ENCODE measurements at places on chromosomes 7 and 10.

DNA sequence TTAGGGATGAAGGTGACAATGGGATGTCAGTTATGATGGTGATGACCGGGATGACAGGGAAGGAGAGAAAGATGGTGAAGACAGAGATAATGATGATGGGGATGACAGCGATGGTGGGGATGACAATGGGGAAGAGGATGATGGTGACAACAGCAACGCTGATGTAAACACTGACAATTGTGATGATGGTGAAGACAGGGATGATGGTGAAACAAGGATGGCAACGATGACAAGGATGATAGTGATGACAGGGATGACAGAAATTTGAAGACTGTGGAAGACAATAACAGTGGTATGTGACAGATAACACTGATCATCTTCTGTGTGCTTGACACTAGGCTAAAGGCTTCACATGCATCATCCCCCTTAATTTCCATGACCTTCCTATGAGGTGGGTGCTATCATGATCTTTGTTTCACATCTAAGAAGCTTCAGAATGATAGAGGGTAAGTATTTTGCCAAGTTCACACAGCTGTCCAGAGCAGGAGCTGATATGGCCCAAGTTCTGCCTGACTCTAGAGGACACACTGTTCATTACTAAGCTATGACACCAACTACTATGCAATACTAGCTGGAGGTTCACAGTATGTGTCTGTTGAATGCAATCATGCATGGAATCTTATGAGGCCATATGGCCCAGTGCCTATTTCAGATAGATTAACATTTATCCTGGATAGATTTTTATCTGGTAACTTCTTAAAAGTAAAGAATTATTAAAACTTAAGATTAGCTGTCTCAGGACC, 105.6 kb downstream of the RNLS start:
- DNase-seq = no peak

DNA sequence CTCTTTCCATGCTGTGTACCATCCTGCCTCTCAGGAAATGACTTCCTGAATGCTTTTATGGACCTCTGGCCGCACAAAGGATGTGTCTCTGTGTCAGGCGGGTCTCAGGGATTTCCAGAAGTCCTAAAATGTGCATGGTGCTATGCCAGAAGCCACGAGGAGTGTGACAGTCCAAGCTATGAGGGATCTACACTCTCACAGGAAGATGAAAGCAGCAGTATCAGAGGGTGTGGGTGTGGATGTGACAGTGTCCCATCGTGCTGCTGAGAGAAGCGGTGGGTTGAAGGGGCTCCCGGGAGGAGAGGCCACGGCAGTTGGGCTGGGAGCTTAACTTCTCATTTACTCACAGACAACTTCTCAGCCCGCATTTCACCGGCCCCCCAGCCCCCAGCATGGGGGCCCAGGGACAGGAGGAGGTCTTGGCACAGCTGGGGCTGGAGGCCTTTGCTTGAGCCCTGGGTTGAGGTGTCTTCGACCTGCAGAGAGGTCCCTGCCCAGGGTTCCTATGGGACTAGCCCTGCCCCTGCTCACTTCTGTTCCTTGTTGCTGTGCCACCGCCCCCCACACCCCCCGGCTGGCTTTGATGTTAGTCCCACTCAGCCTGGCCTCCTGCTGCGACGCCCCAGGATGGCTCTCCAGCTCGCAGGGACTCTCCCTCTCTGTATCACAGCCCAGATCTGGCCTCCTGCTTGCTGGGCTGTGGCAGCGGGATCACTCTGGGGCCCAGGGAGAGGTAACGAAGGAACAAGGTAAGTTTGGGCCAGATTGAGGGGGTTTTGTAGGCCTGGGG, 30.8 kb upstream of the EMX2 start:
- DNase-seq = no peak

- no peak for DNase-seq
Measured at GRCh38 chr10:111146025-111146640, 69.3 kb downstream of the ADRA2A start.

DNA sequence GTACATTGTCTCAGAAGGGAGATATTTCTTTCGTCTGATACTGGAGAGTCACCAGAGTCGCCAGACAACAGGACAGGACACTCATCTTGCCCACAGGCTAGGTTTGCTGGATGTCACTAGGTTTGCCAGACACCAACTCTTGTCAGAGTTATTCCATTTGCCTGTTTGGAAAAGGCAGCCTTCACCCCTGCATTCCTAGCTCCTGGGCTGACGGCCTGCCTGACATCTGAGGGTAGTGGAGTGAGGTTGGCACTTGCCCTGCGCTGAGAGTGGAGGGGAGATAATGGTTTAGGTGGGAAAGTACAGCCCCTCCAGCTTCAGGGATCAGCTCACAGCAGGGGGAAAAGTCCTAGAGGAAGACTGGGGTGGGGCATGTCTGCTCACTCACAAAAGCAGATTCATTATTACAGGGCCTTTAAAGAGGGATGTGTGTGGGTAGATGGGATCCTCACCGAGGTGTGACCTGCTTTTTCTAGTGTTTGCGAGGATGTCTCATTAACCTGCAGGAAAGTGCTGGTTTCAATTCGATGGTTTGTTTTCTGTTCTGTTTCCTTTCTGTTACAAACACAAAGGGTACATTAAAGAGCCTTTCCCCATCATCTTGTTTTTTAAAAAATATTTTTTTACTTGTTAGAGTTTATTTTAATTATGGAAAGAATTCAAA, 79.3 kb upstream of the TNS3 start:
- DNase-seq = no peak

DNA sequence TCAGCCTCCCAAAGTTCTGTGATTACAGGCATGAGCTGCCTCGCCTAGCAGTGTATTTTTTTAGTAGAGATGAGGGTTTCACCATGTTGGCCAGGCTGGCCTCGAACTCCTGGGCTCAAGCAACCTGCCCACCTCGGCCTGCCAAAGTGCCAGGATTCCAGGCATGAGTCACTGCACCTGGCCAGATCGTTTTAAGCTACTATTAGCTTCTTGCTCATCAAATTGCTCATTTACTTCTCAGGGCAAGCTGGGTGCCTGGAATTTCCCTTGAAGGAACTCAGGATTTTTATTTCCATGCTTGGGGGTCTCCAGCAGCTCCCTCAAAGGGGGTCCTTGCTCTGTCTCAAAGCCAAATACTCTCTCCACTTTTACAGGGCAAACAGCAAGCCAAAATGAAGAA, 798.0 kb upstream of the AUTS2 start:
- DNase-seq = no peak

DNA sequence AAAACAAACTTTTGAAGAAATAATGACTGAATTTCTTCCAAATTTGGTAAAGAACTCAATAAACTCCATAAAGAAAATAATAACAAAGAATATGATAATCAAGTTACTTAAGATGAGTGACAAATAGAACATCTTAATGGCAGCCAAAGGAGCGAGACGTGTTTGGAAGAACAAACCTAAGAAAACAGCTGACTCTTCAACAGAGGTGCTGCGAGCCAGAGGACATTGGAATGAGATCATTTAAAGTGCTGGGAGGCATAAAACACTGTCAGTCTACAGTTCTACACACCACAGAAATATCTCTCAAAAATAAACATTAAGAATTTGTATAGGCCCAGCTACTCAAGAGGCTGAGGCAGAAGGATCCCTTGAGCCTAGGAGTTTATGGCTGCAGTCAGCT, 443.5 kb downstream of the PAXIP1 start:
- no peak for DNase-seq

DNA sequence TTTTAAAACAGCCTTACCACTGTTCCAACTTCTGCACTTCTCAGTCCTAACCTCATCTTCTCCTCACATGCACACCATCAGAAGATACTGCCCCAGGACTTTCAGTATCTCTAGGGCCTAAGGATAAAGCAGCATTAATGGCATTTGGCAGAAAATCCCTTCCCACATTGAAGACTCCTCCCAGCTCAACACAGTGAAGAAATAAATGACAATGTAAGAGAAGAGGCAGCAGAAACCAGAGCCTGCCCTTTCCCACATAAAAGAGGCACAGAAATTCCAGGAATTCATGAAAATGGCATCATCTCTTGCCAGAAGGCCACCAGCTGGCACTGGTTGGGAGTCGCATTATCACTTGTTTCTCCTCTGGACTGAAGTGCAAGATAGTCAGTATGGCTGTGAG, 3.7 kb downstream of the GCC1 start:
- DNase-seq = no peak

- no peak for DNase-seq
Measured at GRCh38 chr10:51066231-51066630, 8.1 kb upstream of the PRKG1 start.

DNA sequence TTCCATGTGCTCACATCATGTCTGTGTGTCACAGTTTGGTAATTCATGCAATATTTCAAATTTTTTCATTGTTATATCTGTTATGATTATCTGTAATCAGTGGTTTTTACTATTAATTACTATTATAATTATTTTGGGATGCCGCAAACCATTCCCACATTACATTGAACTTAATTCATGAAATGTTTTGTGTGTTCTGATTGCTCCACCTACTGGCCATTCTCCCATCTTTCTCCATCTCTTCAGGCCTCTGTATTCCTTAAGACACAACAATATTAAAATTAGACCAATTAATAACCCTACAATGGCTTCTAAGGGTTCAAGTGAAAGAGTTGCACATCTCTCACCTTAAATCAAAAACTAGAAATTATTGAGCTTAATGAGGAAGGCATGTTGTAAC, 398.5 kb downstream of the PCDH15 start:
- no peak for DNase-seq

DNA sequence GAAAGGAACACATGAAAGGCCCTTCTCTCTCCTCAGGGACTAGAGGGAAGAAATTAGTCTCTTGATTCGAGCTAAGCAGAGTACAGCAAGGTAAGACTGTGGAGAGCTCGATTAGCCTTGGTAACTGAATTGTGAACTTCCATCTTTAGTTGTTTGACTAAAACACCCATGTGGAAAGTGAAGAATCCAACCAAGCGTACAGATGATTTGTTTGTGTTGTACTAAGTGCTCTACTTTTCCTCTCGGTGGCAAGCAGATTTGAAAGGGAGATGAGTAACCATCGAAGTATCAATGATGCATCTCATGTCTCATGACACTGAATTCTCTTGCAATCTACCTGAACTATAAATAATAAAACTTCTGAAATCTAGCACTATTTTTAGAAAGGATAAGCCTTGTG, 80.7 kb downstream of the FZD1 start:
- DNase-seq = no peak

GRCh38 chr10:123117644-123118417, 17.9 kb upstream of the HMX3 start:
- no peak for DNase-seq

- no peak for DNase-seq
Measured at GRCh38 chr10:101967119-101967518, 88.9 kb downstream of the ARMH3 start.

DNA sequence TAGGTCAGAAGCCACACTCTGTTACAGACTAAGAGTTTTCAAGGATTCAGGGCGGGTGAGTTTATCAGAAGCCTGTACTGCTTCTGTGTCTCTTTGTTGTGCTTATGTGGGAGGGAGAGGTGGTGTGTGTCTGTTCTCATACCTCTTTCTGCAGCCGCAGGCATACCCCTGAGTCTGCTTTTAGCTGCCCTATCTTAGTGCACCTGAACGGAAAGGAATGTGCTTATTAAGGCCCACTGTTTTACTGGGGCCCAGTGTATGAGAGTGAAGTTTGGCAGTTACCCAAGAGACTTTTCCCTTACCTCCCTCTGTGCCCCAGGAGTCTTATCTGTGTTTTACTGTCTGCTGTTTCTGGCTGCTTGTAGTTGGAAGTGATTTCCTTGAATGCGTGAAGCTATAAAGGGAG, 104.3 kb downstream of the TYW1 start:
- no peak for DNase-seq

GRCh38 chr7:131108212-131108940, 219.3 kb upstream of the MKLN1 start:
- no peak for DNase-seq

DNA sequence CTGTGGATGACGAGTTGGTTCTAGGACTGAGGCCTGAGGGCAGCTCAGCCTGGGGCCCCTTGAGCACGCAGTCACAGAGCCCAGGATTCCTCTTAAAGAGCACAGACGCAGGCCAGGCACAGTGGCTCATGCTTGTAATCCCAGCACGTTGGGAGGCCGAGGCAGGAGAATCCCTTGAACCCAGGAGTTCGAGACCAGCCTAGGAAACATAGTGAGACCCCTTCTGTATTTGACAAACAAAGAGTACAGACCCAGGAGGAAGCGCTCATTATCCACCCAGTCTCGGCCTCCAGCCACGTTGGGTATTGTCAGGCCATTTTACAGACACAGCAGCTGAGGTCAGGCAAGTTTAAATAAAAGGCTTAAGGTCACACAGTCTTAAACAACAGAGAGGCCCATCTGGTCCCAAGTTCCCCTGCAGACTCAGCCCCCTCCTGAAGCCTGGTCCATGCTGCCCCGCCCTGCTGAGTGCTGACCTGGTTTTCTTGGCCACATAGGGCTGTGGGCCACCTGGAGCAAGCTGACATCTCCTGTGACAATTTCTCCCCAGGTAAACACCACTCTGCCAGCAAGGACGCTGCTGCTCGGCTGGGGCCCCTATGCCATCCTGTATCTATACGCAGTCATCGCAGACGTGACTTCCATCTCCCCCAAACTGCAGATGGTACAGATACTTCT, 12.6 kb downstream of the RGR start:
- no peak for DNase-seq

DNA sequence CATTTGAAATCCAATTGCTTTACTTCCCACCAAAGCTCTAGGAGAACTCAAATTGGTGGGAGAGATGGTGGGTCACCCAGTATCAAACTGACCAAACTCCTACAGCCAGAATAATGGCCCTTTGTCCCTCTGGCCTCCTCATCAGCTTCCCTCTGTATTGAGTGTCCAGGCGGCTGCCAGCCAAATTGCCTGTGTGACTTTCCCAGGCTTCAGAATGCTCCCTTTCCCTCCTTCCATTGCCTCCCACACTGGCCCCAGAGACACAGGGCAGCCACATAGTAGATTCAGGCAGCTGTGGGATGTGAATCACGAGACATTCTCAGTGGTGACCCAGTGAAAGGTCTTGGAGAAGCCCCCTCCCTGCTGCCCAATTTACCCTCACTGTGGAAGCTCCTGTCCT, 12.7 kb upstream of the VDAC2 start:
- no peak for DNase-seq

DNA sequence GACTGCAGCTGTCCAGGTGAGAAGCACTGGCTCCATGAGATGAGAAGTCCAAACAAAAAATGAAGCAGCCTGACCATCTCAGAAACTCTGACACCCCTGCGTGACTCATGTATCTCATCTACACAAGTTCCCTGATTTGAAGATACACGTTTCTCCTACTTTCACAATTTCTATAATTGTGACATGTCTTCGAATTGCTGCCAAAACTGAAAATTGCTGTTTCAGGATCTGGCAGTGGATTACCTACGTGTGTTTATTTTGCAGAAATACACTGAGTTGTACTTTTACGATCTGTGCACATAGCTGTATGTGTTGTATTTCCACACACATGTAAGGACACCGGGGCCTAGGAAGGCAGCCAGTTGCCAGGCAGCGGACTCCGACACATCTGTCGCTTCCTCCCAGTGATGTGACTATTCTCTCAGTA, 53.2 kb downstream of the LARP4B start:
- DNase-seq = no peak
